ENCODE measurements at places on chromosomes 4 and X.

DNA sequence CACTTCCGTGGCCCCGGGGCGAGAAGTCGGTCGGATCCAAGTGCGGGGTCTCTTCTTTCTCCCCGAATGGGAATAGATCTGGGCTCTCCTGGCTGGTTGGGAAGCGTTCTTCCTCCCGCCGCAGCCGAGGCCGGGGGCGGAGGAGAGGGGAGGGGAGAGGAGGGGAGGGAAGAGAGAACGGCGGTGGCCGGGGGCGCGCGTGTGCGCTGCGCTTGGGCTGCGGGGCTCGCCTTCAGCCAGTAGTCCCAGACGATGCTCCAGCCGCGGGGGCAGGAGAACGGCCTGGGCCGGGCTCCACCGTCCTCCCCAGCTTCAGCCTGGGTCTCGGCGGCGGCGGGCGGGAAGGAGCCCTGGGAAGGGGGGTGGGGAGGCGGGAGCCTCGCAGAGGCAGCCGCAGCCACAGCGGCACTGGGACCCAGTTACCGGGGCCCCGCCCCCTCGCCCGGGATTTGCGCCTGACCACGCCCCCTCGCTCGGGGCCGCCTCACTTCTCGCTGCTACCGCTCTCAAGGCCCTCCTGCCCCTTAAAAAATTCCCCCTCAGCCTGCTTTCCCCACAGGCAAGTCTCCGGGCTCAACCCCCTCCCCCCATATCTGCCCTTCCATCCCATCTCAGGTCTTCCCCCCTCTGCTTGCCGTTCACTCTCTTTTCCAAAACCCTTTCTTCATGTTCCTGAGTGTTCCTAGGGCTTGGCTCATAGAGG is at the start of gene FGD1:
Gene FGD1, minus strand, starts transcription at position 421 of the 703 bp plus-strand sequence. CDS start 802 bp downstream, outside the sequence.
- peak; percentile 51 for DNase-seq

GRCh38 chr4:1556541-1557220 is 127.4 kb downstream of the FAM53A start:
- DNase-seq, result no peak

- DNase-seq, result no peak
These were observed 66.7 kb upstream of the PGRMC2 start for GRCh38 chr4:128354205-128354821.

DNA sequence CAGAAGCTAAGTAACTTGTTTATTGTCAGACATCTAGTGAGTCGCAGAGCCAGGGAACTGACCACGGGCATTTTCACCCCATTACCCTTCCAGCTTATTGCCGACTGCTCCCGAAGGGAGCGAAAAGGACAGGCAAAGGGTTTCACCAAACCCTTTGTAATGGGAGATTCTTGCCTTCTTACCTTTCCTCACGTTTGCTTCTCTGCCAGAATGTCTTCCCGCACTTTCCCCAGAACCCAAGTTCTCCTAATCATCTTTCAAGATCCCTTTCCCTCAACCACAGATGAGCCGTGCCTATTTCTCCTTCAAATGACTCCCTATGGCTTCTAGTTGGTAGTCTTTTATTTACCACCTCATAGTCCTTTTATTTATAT is 520 bp upstream of the SRP72 start:
- no peak for DNase-seq

- DNase-seq, result no peak
These were observed 1395.3 kb downstream of the RAPGEF2 start for GRCh38 chr4:160498211-160498610.

GRCh38 chr4:151687021-151687640 is 73.7 kb downstream of the GATB start:
- no peak for DNase-seq

GRCh38 chr4:175656649-175657048 is 155.4 kb downstream of the GPM6A start:
- no peak for DNase-seq

DNA sequence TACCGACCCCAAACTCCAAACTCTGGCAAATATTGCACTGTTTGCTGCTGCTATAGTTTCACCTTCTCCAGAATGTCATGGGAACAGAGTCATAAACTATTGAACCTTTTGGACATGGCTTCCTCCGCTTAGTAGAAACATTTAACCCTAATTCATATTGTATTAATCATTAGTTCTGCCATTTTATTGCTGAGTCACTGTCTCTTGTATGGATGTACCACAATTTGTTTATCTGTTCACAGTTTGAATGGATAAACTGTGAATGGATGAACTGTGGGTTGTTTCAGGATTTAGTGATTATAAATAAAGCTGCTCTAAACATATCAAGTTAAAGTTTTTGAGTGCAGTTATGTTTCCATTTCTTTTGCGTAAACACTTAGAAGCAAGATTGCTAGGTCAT is 10.1 kb downstream of the ANXA10 start:
- no peak for DNase-seq

DNA sequence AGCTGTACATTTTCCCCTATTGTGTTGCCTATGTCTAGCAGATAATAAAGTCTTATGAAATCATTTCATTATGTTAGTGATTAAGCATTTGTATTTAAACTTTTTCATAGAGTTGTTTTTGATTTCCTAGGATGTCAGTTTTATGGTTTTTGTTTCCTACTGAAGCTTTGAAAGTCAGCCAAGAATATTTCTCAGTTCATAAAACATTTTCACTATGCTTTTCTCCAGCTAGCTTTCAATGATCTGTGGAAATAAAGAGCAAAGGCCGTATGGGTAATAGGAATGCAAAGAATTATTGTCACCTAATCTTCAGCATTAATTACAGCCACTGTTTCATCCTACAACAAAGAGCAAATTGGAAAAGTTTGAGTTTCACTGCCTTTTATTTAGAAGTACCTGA is 145.7 kb upstream of the NUDT6 start:
- no peak for DNase-seq

GRCh38 chrX:67714004-67714403 is 170.2 kb downstream of the AR start:
- no peak for DNase-seq

DNA sequence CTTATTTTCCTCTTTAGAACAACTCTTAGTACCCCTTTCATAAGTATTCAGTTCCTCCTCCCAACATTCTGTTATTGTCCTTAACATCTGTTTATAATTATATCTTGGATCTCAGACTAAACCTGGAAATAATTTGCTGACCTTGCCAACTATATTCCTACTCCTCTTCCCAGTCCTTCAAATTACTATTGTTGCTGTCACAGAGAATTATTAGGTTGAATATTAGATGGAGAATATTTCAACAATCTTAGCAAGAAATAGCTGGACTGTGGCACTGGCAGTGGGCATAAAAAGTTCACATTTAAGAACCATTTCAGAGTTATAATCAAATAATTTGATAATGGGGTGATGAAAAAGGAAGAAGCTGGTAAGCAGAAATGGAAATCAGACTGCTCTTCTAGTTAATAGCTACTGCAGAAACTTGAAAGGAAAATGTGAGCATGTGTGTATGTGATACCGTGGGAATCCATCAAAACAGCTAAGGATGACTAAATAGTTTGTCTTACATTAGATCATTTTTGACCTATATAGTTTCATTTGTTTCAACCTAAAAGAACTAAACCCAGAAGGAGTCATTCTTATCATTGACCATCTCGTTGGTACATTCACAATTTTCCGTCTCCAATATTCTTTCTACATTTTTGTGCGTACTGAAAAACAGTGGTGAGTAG is 43.3 kb upstream of the PRDM8 start:
- no peak for DNase-seq

DNA sequence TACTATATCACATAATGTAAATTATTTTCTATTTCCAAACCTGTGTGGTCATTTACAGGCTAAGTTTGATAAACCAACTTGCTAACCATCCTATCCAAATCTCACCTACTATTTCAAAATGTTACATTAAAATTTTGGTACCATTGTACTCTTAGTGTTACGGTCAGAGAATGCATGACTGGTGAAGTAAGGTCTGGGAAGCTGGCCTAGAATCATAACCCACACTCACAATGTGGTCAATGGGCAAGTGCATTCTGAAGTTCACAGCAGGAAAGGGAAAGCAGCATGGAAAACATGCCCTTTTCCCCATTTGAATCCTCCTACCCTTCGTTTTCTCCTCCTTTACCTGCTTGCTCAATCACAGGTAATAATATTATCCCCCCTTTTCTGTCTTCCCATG is 54.4 kb downstream of the PPP3CA start:
- no peak for DNase-seq

DNA sequence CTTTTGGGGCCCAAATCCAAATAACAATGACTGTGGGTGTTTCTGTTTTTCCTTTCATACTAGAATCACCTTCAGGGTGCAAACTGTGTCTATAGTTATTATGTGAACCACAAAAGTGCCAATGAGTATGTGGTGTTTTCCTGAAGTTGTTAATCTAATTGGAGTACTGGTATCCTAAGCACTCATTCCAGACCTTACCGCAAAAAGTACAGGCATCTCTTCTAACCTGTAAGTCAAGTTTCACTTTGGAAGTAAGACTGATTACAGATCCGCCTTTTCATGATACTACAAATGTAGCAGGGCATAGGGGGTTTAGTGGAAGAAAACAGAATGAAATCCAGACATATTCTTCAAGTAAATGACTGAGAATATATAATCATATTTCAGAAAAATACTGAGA is 16.1 kb downstream of the COQ2 start:
- no peak for DNase-seq

DNA sequence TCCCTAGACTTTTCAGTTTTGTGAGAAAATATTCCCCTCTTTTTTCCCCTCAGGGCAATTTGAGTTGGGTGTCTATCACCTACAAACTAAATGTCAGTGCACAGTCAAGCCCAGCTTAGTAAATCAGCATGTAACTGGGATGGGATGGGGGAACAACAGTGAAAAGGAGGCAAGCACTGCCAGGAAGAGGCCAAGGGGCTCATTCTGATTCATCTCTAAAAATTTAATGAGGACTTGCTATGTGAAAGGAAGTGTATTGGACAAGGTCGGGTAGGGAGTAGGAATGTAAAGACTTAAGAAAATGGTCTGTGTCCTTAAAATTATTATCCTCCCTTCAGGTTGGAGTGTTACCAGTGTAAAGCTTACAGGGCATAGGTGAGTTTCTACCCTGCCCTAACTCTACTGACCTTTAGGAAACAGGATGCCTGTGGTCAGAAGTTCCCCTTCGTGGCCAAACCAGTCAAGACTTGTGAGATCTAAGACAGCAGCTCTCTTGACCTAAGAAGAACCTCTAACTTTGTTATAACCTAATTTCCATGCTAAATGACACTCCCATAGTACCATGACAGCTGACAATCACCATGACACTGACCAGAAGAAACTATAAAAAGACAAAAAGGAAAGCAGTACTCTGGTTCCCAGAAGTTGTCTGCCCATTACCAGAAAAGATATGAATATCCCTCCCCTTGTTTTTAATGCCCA is 194.4 kb upstream of the LDB2 start:
- no peak for DNase-seq

DNA sequence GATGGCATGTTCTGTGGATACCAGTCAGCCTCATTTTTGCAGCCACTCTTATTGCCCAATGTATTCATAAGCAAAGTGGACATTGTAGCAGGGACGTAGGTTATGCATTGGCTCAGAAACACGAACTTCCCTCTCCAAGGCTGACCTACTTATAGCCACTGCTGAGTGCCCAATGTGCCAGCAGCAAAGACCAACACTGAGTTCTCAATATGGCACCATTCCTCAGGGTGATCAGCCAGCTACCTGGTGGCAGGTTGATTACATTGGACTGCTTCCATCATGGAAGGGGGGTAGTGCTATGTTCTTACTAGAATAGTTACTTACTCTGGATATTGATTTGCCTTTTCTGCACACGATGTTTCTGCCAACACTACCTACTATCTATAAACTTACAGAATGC is 306.9 kb downstream of the KCNIP4 start:
- no peak for DNase-seq

DNA sequence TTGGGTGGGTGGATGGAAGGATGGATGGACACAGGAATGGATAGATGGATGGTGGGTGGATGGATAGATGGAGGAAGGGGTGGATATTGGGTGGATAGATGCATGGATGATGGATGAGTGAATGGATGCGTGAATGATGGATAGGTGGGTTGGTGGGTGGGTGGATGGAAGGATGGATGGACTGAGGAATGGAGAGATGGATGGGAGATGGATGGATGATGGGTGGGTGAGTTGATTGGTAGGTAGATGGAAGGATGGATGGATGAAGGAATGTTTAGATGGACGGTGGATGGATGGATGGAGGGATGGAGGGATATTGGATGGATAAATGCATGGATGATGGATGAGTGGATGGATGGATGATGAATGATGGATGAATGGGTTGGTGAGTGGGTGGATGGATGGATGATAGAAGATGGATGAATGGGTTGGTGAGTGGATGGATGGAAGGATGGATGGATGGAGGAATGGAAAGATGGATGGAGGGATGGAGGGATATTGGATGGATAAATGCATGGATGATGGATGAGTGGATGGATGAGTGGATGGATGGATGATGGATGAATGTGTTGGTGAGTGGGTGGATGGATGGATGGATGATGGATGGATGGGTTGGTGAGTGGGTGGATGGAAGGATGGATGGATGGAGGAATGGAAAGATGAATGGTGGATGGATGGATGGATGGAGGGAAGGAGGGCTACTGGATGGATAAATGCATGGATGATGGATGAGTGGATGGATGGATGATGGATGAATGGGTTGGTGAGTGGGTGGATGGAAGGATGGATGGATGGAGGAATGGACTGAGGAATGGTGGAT is 50.4 kb upstream of the GRPEL1 start:
- DNase-seq, result no peak

- no peak for DNase-seq
These were observed 97.8 kb downstream of the TMEM47 start for GRCh38 chrX:34559325-34559724.

DNA sequence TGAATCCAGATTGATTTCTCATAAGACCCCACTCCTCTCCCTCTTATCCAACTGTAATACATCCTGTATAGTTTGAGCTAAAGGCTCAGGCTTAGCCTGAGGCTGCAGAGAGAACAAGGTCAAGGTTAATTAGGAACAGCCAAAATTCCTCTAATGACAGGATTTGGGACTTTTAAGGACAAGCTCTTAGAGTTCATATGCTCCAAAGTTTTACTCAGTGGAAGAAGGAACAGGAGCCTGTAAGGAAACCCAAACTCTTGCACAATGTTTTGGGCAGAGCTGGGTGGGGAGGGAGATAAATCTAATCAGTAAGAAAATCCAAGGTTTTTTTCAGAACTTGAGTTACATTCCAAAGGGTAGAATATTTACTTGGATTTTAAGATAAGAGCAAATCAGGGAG is 238.8 kb downstream of the QDPR start:
- no peak for DNase-seq

DNA sequence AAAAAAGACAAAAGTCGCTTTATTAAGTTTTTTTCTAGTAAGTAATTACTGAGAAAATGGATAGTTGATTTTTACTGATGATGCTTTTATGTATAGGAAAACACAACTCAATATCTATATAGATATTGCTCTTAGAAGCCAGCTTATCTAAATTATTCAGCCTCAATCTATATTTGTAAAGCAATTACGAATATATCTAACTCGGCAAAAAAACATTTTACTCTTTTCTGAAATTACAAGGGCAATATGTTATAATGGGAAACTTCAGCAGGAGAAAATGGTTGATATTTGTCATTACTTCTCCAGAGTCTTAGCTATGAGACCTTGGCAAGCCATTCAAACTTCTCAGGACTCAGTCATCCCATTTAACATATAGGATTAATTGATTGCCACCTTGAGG is 228.5 kb downstream of the SLC7A11 start:
- no peak for DNase-seq

GRCh38 chr4:175435381-175435783 is 376.7 kb downstream of the GPM6A start:
- DNase-seq, result peak; percentile 49

Measured in NCI-H1105 treated with DMSO at 0.1 percent for 48 hours (cell line).